ENCODE measurements at places on chromosomes 2 and 18.

- DNase-seq: no peak
Observed at GRCh38 chr2:230774348-230774951, 61.8 kb downstream of the CAB39 start.

DNA sequence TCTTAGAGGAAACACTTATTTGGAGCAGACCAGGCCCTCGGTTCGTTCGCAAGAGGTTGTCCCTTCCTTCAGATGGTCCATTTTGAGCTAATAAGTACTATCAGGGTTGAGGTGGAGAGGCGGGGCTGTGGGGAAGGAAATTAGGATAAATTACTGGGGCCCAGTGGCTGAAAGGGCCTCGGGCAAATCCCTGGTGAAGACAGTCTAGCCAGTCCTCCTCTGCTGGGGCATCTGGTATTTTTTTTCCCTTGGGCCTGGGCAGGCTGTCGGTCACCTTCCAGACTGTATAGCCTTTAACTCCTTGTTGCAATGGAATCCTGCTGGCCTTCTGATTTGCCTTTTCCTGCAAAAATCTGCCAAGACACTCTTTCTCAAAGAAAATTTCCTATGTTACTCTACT, 1.7 kb upstream of the MYO3B start:
- no peak for DNase-seq

DNA sequence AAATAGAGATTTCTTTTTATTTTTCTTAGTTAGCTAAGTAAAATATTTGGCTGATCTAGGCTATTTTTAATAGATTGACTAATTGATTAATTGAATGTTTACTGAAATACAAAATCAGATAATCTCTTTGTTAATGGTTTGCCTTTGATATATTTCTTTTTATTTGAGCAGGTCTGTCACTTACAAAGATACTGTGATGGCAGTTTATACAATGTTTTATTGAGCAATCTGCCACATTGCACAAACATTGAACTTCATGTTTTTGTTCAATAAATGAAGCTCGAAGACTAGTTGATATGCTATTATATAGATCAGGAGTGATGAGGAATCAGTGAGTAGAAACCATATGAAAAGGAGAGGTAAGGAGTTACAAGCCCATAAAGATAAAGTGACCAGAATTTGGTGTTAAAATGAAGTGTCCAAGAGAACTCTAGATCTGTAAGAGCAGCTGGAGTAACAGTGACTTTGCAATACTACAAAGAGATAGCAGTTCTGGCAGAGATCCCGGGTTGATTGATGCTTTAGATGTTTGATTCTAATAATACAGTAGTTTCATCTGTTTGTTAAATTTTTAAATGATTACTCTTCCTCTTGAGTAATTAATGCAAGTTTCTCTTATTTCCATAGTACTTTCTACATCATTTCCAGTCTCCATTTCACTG, 574.2 kb downstream of the CCDC85A start:
- DNase-seq: no peak

DNA sequence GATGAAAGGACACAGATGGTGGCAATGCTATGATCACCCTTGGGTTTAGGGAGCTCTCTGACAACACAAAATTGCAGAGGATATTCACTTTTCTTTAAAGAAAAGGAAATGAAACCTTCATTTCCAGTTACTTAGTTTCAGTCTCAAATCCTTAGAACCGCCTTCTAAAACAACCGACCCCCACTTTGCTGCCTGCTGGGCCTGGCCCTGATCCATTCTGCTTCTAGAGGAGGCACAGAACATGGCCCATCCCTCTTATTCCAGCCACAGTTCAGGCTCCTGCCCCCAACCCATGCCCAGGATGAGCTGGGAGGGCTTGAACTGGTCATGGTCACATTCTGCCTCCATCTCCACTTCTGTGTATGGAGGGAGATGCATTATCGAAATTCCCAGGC, 311.6 kb downstream of the EN1 start:
- no peak for DNase-seq

DNA sequence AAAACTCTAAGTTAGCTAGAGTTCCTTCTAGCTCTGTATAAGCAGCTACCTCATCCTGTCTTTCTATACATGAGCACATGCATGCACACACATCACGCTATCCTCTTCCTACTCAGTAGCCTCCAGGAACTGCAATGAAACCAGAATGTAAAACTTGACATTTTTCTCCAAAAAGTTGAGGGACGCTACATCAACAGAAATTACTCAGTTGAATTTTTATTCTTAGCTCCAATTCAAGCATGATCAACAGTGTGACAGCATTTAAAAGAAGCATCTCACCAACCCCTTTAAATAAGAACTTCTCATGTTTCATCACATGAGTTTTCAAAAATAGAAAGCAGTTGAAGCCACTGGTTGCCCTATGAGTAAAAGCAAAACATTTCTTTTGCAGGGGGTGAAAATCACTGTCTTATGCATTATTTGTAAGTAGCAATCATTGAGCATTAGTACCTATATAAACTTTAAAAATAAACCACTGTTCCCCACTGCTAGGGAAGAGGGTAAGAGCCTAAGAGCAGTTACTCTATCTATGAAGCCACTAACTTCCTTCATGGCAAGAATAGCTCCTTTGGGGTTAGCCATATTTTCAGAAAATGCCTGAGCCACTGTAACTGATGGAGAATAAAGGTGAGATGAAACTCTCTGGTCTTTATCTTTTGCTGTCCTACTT, 77.9 kb upstream of the ARL5A start:
- no peak for DNase-seq

- DNase-seq: no peak
Observed at GRCh38 chr2:3785220-3785889, 82.0 kb downstream of the DCDC2C start.

DNA sequence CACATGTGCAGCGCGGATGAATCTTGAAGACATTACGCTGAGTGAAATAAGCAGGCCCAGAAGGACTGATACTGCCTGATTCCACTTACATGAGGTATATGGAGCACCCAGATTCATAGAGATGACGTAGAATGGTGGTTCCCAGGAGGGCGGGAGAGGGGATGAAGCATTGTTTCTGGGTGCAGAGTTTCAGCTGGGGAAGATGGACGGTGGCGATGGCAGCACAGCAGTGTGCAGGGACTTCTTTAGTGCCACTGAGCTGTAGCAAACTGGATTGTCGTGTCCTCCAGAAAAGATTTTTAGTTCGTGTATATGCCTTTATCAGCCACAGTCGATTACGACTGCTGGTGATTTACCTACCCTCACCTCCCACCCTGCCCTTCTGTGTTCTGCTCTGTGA, 30.5 kb downstream of the RAB12 start:
- DNase-seq: no peak

- no peak for DNase-seq
Observed at GRCh38 chr2:96325041-96325883, at the start of gene ITPRIPL1. ITPRIPL1 (plus strand) TSS chr2:96325317; CDS start chr2:96325840, 523 bp downstream.

DNA sequence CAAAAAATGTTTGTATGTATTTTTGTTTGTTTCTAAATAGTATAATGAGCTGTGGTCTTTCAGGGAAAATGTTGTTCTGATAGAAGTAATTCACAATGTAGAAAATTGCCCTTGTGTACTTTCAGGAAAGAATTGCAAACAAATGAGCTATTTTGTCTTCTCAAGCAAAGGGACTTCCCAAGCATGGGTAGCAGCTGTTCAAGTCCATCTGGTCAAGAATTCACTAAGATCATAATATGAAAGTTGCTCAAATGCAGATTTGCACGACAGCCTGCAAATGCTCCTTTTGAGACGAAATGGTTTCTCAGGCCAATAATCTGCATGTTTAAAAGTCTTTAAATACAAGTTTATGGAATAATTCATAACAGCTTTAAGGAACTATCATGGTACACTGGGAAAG, 51.9 kb upstream of the HNMT start:
- no peak for DNase-seq

- no peak for DNase-seq
Observed at GRCh38 chr2:156532989-156533388, 96.8 kb downstream of the GPD2 start.

DNA sequence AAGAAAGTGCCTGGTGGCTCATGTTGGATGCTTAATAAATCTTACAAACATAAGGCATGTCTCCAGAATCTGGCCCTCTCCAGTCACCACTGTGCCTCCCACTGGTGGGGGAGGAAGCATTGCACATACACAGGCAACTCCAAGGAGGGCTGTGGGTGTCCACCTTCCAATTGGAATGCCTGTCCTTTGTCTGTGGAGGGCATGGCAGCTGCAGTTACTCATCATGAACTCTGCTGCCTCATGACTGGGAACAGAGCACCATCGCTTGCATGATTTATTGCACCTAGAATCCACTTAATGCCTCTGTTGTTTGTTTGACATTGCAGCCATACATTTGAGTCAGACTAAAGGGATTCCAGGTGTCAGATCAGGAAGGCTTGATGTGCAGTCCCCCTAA, 278.9 kb downstream of the PRKCE start:
- no peak for DNase-seq
